LHCN-M2 (cell line): ENCODE measurements at places on chromosomes 11 and 22. TPM values are rescaled to one million over a fixed set of nuclear protein-coding genes. Genes with fewer than 3 reads are reported as not detected.
A peak's percentile ranks its signal among the peaks of the same experiment; 100 is the strongest.

- DNase-seq = no peak
Observed at GRCh38 chr11:93694109-93694508, 32.6 kb downstream of the CEP295 start.

DNA sequence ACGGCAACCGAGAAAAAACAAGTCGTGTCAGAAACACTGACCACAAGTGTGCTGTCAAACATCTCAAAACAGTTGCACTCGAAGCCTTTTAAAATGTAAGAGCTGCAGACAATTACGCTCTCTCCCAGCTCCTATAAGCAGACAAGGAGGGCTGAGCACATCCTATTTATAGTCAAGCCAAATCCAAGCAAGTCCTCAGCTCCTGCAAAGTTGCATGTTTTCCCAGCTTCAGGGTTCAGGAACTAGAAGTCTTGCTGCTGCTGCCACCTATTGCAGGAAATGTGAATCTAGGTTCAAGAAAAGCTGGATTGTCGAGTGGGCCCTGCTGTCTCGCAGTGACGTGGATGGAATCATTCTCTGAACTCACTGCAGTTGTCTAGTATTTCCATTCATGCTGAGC is 15.5 kb downstream of the EFCAB6 start:
- peak; percentile 28 for DNase-seq

DNA sequence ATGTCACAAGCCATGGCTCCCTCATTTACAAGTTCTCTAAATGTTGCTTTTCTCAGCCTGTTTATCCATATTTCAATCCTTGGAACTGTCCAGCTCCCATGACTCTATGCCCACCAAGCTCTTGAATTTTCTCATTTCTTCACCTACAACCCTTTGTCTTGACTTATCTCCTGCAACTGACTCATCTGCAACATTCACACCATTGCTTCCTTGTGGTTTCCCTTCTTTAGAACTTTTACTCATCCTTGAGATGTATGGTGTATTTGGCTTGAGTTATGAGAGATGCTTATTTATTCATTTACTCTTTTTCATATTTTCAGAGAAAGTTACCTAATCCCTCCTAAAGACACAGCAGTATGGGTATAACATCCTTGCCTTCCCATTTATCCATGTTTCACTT is 18.8 kb downstream of the TRIM34 start:
- DNase-seq = no peak

DNA sequence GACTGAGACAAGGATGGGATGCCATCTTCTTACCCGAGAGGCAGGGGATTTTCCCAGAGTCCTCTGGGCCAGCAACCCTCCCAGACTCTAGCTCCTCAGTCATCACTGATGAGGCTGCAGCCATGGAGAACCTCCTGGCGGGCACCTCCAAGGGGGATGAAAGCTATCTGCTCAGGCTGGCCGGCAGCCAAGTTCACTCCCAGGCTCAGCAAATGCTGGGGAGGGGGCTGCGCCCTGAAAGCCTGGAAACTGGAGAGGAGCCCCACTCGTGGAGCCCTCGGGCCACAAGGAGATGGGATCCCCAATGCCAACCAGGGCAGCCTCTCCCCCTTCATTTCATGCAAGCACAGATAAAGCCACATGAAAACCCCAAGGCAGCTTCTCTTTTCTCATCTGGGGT is 75.0 kb downstream of the CACNA1I start:
- no peak for DNase-seq

DNA sequence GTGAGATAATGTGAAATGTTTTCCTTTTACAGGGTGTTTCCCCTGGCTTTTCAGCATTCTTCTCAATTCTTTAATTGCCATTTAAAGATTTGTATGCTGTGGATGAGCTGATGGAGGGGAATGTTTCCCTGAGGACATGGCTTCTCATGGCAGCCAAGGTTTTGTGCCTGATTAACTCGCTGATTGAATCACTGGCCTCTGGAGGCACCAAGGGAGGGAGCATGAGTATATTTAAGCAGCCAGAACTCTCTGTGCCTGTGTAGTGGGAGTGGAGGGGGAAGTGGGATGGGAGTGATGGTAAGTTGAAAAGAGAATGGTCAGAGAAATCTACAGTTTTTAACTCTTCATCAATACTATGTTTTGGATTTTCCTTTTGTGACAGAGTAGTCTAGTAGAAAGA is 88.7 kb downstream of the STIM1 start:
- peak; percentile 51 for DNase-seq

PATE4 gene
- not detected in 2 replicates for total RNA-seq

C1QTNF5 gene
- total RNA-seq = 9.1 and 9.9 TPM in 2 replicates

YPEL1 gene
- total RNA-seq = 0.38 and 0.80 TPM in 2 replicates

POU2AF3 gene
- not detected in 2 replicates for total RNA-seq
